Sciatic nerve (tissue), 2 donors: ENCODE measurements at places on chromosomes 3 and 15.

- no peak for DNase-seq
Observed at GRCh38 chr3:27358372-27358771, 10.8 kb downstream of the NEK10 start.

DNA sequence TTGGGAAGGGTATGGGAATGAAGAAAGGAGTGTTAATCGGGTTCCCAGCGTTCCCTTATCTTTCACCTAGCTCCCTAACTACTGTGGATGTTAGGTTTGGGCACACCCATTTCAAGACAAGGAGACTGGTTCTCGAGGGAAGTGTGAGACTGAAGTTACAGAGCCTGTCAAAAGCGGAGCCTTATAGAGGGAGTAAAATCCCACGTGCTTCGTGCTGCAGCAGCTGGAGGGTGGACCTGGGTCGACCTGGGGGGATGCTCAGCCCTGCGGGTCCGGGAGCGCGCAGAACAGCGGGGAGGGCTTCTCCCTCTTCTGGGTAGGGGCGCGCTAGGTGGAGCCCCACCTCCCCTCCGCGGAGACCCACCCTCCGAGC lies 314 bp upstream of the TMED3 start:
- no peak for DNase-seq

GRCh38 chr15:43473885-43474284 lies 19.1 kb downstream of the TP53BP1 start:
- DNase-seq: no peak

- DNase-seq: peak; percentile 54
Observed at GRCh38 chr3:8324747-8325146, 176.9 kb upstream of the LMCD1 start.

GRCh38 chr3:171936191-171936841 lies 93.2 kb downstream of the TMEM212 start:
- no peak for DNase-seq

- no peak for DNase-seq
Observed at GRCh38 chr3:38722781-38723568, 73.5 kb upstream of the SCN5A start.

GRCh38 chr3:192772240-192772894 lies 45.0 kb upstream of the FGF12 start:
- DNase-seq: no peak

GRCh38 chr15:95834028-95834804 lies 496.3 kb upstream of the NR2F2 start:
- no peak for DNase-seq

DNA sequence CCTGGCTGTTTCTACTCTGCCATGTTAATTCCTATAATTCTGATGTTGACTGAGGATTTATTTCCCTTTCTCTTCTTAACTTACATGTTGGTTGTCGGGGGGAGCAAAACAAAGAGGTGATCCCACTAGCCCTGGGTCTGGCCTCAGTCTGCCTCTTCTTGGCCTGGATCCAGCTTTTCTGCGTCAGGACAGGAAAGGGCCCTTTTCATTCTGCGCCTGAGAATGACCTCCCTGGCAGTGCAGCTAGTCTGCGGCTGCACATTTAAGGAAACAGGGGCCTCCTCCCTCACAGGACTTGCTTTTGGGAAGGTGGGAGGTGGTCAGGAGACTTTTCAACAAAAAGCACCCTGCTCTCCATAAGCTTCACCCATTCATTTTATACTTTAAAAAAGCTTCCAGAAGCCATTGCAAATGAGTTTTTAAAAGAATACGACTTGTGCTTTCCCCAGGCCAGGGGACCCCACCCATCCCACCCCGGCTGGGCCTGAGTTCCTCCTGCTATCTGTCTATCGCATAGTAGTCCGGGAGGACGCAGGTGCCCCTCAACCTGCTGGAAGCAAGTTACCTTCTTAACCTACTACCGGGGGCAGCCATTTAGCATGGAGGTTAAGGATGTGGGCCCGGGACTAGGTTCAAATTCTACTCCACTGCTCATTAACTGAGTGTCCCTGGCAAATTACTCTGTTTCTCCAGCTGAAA lies 21.3 kb upstream of the EHD4 start:
- DNase-seq: no peak

DNA sequence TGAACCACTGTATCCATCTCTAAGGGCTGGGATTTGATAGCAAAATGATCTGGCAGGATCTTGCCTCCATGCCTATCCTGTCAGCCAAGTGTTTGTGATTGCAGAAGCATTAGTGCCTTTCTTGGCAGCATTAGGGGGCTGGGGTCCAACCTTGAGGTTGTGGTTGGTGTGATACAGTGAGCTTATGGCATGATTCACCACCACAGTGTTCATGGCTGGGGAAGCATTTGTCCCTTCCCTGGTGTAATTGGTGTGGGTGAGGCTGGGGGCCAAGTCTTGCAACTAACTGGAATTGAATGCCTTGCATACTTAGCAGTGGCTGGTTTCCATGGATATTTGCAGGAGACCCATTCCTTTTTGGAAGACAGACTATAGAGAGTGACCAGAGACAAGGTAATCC lies 271.0 kb upstream of the TBL1XR1 start:
- no peak for DNase-seq

GRCh38 chr3:142285083-142285517 lies 59.7 kb upstream of the GK5 start:
- DNase-seq: no peak

GRCh38 chr3:2950159-2950558 lies 160.0 kb downstream of the IL5RA start:
- DNase-seq: no peak

GRCh38 chr3:137103739-137104138 lies 146.0 kb downstream of the IL20RB start:
- DNase-seq: no peak

- peak; percentile 61 for DNase-seq
Observed at GRCh38 chr3:129616713-129617112, 10.2 kb upstream of the PLXND1 start.

DNA sequence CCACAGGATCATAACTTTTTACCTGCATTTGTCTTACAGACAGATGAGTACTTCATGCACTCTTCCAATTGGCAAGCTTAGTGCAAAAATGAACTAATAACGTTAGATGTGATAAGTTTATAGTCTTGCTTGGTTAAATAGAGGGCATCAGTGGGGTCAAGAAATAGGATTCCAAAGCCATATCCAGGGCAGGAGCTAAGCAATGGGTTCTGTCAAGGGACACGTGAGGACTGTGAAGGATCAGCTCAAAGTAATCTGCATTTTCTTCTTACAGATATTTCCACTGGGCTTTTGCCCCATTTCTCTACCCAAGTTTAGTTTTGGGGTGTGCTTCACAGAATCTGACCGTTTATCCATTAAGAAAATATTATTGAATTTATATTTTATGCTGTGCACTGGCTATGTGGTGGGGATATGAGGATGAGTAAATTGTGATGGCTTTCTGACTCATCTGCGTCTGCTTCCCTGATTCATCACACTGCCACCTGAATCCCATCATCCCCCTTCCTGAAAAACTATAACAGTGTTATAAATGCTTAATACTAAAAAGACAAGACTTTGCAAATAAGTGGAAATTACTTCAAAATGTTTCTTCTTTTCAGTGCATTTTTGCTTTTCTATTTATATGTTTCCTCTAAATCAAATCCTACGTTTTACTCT lies 17.5 kb downstream of the PPP2R3A start:
- DNase-seq: no peak

DNA sequence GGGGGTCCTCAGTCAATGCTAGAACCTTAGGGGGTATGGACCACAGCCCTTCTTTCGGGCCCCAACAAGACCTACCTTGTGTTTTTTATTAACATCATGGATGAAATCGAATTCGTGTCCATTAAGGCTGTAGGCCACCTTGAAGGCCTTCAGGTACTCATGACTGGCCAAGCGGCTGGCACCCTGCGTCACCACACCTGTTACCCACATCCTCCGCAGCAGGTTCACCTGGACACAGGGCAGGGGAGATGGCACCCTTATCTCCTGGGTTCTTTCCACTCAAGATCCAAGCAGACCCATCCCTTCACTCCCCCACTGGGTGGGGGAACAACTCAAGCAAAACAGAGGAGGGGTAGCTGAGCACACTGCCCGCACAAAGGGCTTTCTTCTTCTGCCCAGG lies 6.6 kb downstream of the MFGE8 start:
- no peak for DNase-seq

- peak; percentile 51 for DNase-seq
Observed at GRCh38 chr3:13890377-13891016, 10.6 kb upstream of the WNT7A start.

DNA sequence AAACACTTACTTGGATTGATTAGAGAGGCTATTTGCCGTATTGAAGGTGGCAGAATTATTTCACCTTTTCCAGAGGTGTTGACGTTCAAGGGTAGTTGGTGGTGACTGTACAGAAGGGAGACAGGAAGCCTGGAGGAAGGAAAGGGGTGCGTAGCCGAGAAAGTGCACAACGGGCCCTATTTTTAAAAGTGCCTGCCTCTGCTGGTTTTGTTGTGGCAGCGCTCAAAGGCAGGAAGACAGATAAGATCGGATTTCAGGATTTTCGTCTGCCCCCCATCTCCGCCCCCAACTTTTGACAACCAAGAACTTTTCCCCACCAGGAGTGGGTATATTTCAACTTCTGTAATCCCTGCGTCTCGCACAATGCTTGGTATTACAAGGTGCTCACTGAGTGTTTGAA lies 38.5 kb downstream of the SMAD3 start:
- no peak for DNase-seq

- no peak for DNase-seq
Observed at GRCh38 chr3:50615190-50615589, 1.8 kb upstream of the MAPKAPK3 start.

DNA sequence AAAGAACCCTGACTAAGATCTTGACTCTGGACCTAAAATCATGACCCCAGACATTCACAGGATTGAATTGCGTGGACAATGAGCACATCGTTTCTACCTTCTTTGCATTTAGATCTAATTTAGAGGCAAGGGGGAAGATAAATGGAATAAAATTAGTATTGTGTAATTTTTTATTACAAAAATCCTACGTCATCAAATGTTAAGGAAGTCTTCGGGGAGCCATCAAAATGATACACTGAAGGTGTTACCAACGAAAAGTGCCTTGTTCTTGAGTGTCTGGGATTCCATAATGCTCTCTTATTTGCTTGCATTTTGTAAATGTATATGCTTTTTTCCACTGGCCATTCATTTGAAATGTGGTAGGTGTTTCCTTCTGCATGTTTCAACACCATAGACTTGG lies 52.8 kb upstream of the C3orf49 start:
- no peak for DNase-seq

GRCh38 chr15:80572337-80572736 lies 122.8 kb upstream of the ABHD17C start:
- no peak for DNase-seq

DNA sequence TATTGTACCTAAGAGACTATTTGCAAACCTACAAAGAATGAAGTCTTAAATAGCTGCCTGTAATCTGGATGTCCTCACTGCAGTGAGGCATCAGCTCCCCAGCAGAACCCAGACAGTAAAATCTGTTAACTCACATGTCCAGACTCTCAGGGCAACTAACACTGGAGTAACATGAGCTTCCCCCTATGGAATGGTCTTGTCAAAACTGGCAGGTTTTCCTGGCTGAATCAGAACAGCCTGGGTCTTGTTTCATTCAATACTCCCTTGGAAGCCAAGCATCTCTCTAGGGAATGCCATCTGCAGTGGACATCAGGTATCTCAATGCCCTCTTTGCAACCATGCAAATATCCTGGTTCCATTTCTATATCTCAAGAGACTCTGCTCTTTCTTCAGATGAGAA lies 24.4 kb downstream of the PTPN9 start:
- DNase-seq: no peak

- no peak for DNase-seq
Observed at GRCh38 chr3:52385157-52385556, 59.7 kb downstream of the SEMA3G start.

DNA sequence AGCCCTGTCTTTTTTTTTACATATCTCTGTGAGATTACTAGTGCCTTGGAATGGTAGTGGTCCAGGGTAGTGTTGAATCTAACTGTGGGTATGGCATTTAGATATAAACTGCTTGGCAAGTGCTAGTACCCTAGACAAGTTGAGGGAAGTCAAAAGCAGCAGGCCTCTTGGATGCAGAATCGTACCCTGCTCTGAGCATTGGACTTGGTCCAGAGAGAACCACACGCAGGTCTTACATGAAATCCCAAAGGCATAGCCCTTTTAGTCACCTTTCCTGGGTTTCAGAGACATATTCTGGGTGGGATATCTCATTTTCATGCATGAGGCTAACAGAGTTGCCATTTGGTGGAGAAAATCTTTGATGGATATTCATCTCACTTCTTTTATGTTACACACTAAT lies 641.4 kb downstream of the PDCD6IP start:
- no peak for DNase-seq
